ENCODE measurements at places on chromosomes 16 and 17.

DNA sequence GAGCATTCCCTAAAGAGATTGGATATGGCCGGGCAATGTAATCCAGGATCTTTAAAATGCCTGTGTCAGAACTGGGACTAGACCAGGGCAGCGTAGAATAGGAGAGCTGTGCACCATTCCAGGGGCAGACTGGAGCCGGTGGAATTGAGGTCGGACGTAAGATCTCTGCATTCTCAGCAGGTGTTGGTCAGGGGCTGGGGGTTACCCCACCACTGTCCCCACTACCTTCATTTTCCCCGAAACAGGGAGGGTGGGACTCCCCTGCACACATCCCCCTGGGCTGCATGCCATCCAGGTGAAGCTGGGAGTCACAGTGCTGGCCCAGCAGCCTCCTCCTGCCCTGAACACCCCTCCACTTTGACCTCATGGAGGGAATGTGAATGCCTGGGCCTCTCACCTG lies 17.8 kb downstream of the OSBPL7 start:
- DNase-seq = no peak

- no peak for DNase-seq
These were observed 124.1 kb downstream of the CMIP start for GRCh38 chr16:81568749-81569087.

DNA sequence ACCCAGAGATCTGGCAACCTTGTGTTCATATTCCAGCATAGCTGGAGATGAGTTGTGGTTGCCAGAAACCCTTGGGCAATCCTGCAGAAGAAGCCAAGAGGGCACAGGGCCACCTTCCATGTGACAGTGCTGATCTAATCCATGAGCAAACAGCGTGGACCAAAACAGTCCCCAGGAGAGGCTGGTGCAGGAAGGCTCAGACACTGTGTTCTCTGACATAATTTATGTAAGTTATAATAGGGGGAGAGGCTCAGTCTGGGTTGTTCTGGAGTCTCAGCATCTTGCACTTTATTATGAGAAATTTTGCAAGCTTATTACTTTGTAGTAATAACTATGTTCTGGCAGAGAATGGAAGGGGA lies 273.9 kb downstream of the HAPSTR1 start:
- no peak for DNase-seq

- DNase-seq = no peak
These were observed 16.3 kb downstream of the HS3ST4 start for GRCh38 chr16:25707982-25708583.

DNA sequence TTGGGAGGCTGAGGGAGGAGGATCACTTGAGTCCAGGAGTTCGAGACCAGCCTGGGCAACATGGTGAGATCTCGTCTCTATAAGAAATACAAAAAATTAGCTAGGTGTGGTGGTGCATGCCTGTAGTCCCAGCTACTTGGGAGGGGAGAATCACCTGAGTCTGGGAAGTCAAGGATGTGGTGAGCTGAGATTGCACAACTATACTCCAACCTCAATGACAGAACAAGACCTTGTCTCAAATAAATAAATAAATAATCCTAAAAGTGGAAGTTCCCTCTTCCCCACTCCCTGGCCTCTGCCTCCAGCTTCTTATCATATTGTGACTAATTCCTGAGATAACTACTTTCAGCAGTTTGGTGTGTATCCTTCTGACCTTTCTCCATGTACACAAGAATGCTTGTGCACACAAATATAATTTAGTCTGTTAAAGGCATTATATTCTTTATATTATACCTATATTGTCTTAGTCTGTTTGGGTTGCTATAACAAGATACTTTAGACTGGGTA lies 23.5 kb upstream of the DNAJA2 start:
- DNase-seq = no peak

DNA sequence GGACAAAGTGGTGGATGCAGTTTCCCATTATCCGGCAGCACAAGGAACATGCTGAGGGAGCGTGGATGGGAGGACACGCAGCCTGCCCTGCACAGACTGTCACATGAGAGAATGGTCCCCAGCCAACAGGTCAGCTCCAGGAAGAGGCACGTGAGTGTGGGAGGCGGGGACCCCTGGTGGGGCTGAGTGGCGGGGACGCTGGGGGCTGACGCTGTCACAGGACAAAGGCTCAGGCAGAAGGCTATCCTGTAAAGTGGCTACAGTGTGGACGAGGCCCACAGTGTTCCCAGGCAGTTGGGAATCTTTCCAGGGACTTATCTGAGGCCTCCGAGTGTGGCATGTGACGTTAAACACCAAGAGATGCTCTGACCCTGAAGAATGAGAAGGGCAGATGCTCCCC lies 30.4 kb downstream of the MBTPS1 start:
- no peak for DNase-seq

DNA sequence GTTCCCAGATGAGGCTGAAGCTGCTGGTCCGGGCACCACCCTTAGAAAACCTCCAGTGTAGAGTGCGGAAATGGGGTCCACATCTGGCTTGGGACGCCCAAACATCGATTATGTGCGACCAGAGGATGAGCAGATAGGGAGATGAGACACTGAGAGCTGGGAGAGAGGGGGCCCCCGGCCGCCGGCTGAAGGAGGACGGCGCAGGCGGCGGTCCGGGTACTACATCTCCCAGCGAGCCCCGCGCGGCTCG lies 182 bp upstream of the SPECC1 start:
- no peak for DNase-seq

All from GF-D8 (cell line).